ENCODE measurements at places on chromosomes 1 and 21. TPM values are rescaled to one million over a fixed set of nuclear protein-coding genes. Genes with fewer than 3 reads are reported as not detected.

GRCh38 chr21:33168886-33169285 lies 60.9 kb upstream of the IFNAR2 start:
- DNase-seq = no peak

DNA sequence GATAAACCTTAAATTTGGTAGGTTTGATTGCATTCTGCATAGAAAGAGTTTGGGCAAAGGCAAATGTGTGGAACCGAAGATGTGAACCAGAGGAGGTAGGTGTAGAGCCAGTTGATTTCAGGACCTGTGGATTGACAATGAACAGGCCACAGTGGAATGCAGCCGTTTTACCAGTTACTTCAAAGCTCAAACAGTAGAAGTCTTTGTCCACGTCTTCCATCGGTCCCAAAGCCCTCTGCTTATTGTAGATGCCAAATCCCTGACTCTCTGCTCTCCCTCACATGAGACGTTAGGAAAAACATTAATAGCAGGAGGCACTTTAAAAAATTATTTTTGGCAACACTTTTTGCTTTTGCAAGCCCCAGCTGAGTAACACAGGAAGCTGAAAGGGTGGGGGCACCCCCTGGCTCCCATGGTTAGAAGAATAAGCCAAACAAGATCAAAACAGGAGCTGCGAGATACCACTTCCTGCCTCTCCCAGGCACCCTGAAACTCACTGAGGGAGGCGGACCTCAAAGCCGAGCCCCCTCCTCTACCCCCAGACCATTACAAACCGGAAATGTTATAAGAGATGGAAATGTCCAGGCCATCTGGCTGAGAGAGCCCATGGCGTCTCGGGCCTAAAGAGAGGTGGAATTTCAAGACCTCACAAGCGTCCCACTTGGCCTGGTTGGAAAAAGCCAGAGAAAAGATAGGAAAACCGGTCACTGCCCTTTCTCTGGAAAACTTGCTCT lies 13.5 kb downstream of the TRAF3IP3 start:
- DNase-seq = peak; percentile 67

Gene MAGI3
- total RNA-seq = 6.7 TPM

Gene PUM1
- total RNA-seq = 202 TPM

All from CD4-positive, alpha-beta T cell (primary cell).